ENCODE measurements at places on chromosomes 1 and 21. TPM values are rescaled to one million over a fixed set of nuclear protein-coding genes. Genes with fewer than 3 reads are reported as not detected.

SYNJ1 gene
- polyA plus RNA-seq = 140 TPM

AVPR1B gene
- not detected for polyA plus RNA-seq

FAM151A gene
- polyA plus RNA-seq = not detected

CA6 gene
- polyA plus RNA-seq = not detected

OR2T29 gene
- polyA plus RNA-seq = not detected

NPL gene
- polyA plus RNA-seq = 29.6 TPM

AMY1A gene
- not detected for polyA plus RNA-seq

PROK1 gene
- polyA plus RNA-seq = not detected

PGLYRP3 gene
- polyA plus RNA-seq = not detected

DDAH1 gene
- polyA plus RNA-seq = 48.8 TPM

DNM3 gene
- polyA plus RNA-seq = 210 TPM

CGN gene
- 1.5 TPM for polyA plus RNA-seq

AIRE gene
- polyA plus RNA-seq = not detected

PCSK9 gene
- 4.3 TPM for polyA plus RNA-seq

MTARC2 gene
- 5.8 TPM for polyA plus RNA-seq

NFASC gene
- polyA plus RNA-seq = 17.5 TPM

CYYR1 gene
- 0.27 TPM for polyA plus RNA-seq

HSD3B1 gene
- polyA plus RNA-seq = not detected

FCRL2 gene
- not detected for polyA plus RNA-seq

PEX11B gene
- polyA plus RNA-seq = 32.0 TPM

TNFRSF1B gene
- not detected for polyA plus RNA-seq
